Right ventricle myocardium superior (tissue), 1 donor: ENCODE measurements at places on chromosomes 12 and 14. TPM values are rescaled to one million over a fixed set of nuclear protein-coding genes. Genes with fewer than 3 reads are reported as not detected.

- DNase-seq, result no peak
These were observed 96.1 kb upstream of the ANO4 start for GRCh38 chr12:100698518-100698917.

- no peak for DNase-seq
These were observed 68.9 kb downstream of the EML1 start for GRCh38 chr14:99862136-99862535.

Gene ADAM21
- total RNA-seq, result 0.48 TPM

DNA sequence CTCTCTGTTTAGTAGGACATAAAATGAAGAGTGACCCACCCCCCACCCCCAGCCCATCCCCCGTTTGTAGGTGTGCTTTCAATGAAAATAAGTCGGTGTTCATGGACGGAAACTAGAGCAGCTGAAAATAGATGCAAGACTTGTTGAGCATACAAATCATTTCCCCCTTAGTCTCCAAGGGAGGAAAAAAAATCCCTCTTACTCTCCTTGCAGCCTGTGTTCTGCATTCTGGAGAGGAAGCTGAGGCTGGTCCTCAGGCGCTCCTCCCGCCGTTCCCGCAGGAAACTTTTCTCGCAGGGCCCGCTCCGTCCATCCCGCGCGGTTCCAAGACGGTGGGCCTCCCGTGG lies 259.0 kb upstream of the E2F7 start:
- no peak for DNase-seq

DNA sequence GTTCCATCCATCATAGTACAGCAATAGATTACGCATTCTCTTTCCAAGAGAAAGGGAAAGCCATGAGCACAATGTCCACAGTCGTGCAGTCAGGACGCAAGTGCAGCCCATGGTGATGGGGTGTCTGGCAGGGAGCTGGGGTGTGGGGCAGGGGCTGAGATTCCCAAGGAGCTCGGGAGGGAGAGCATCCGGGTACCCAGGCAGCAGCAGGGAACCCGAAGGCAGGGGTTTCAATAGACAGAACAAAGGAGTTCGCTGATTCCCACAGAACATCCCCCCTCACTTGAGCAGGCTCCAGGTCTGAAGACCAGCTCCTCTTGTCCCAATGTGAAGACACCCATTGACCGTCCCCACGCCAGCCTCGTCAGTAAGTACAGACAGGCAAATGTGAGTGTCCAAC lies 13.5 kb downstream of the ANHX start:
- no peak for DNase-seq

DNA sequence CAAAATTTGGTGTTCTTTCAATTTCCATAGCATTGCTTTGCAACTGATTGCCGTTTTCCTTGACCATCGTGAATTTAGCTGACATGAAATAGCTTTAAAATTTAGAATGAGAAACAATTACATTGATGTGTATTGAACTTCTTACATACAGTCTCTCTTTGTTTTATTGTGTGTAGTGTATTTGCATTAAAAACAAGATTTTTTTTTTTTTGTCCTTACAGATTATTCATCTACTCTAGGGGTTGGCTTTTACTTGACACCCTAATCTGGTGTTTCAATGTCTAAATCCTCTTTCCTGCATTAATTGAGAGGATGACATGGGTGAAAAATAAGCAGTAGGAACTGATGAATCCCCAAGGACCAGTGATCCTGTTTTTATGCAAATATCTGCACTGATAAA lies 20.6 kb downstream of the LIN52 start:
- DNase-seq, result no peak

GRCh38 chr14:68663385-68664076 lies 129.3 kb downstream of the ZFP36L1 start:
- no peak for DNase-seq

Gene KCNH3
- total RNA-seq, result 0.16 TPM

- DNase-seq, result no peak
These were observed 113.0 kb downstream of the GLT1D1 start for GRCh38 chr12:128966203-128966810.

DNA sequence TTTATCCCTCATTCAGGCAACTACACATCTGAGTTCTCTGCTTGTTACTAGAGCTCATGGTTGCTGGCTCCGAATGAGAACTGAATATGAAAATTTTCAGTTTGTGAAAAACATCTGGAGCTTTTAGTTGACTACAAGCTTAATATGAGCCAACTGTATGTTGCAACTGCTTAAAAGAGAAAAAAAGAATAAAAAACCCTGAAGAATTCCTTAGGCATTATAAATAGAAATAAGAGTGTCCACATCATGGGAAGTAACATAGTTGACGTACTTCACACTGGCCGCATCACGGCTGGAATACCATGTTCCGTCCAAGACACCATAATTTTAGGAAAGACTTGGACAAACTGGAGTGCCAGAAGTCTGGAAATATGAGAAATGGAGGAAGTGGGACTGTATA lies 57.9 kb downstream of the PDE3A start:
- DNase-seq, result peak; percentile 58

GRCh38 chr12:77152623-77153193 lies 87.3 kb upstream of the E2F7 start:
- DNase-seq, result no peak

DNA sequence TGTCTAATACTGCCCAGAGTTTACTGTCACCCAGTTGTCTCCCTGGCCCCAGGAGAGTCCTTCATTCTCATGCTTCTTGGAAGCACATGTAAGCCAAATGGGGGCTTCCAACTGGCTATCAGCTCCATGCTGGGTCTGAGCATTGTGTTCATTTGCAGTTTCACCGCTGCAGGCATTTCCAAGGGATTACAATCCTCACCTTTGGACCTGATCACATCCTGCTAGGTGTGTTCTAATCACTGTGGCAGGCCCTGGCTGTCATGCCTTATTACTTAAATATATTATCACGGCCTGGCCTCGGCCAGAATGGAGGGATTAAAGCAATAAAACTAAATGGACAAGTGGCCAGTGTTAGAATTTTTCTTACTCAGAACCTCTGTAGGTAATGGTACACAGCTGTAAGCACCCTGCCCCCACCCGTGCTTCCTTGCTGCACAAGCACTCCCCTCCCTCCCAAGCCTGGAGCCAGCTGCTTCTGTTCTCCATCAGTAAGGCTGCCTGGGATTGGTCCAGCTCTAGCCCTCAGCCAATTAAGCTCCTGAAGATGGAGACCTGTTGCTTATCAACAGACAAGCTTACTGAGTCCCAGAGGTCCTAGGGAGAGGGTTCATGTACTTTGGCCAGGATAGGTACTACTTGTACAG lies 175.9 kb upstream of the RBM19 start:
- no peak for DNase-seq

Gene NINJ2
- total RNA-seq, result 12.6 TPM

DNA sequence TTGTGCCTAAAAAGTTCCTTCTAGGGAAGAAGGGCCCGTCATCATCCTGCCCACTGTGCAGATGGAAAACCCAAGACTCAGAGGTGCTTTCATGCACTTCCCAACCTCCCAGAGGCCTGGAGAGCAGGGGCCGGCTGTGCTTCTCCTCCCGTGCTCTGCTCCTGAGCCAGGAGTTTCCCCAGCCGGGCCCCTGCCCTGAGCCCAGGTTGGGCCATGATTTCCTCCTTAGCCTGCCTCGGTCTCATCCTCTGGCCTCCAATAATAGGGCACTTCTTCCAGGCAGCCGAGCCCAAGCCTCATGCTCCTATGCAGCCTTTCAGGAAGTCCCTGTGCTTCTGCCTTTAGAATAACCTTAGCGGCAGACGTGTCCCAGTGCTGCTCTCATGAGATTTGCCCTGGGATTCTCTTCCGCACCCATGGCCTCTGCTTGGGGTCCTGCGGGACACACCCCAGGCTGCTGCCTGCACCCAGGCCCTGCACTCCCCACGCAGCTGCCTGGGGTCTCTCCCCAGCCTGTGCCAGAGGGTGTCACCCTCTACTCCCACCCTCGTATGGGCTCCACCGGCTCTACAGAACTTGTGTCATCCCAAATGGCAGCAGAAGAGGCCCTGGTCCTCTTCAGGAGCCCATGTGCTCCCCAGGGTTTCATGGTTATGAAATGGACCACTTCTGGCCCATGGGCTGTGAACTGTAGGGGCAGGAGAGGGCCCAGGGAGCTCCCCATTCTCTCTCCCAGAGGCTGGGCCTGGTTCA lies 359.3 kb downstream of the ADGRD1 start:
- no peak for DNase-seq

DNA sequence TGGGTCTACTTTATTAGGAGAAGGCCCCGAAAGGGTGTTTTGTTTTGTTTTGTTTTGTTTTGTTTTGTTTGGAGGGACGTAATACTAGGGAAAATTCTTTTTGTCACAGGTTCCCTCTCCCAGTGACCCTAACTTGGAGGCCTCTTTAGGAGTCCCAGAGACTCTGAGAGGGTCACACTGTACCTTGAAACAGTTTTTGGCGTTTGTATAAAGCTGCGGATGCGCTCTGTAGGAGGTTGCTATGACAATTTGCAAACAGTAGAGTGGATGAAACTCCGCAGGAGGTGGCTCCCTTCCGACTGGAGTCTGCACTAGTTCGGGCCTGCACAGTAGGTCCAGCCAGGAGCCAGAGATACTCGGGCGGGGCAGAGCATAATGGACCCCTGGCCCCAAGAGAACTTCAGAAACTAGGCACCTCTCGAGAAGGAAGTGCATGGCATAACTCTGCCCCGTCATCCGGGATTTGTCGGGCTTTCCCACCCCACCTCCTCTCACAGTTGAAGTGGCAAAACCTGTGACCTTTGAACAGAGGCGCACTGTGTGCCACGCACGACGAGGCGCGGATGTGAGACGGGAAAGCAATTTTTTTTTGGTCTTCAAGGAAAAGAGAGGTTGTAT lies 1.3 kb upstream of the DYRK2 start:
- DNase-seq, result peak; percentile 53

Gene CLEC1A
- 2.5 TPM for total RNA-seq

Gene IKBIP
- 3.3 TPM for total RNA-seq

Gene OVCH1
- not detected for total RNA-seq

DNA sequence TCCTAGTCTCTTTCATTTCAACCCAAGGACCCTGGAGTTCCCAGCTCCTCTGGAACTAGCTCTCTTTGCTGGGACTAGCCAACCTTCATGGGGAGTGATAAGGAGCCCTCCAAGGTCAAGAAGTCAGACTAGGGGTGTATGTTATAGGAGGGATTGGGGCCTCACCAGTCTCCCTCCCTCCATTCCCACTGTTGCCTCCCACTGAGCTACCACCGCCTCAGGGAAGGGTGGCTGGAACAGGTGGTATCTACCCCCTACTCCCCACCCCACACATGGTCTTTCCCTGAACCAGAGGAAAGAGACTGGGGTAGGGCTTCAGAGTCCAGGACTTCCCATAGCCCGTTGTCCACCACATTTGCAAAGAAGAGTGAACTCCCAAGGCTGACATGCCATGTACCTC lies 2.4 kb downstream of the ERBB3 start:
- DNase-seq, result no peak

DNA sequence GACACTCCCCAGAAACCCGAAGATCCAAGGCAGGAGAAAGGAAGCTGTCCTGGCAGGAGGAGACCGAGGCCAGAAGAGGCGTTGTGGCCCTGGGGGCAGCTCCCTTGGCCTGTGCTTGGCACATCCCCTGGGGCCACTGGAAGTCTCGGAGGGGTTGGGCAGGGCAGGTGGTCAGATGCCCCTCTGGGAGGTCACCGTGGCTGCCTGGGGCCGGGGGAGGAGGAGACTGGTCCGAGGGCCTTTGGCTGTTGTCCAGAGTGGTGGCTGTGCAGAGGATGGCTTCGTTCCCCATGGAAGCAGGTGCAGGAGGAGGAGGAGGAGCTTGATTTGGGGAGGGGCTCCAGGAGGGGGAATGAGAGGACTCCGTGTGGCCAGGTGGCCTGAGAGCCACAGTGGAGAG lies 3.3 kb upstream of the NUDT14 start:
- DNase-seq, result no peak

Gene HOXC12
- total RNA-seq, result not detected

Gene KRT77
- not detected for total RNA-seq

DNA sequence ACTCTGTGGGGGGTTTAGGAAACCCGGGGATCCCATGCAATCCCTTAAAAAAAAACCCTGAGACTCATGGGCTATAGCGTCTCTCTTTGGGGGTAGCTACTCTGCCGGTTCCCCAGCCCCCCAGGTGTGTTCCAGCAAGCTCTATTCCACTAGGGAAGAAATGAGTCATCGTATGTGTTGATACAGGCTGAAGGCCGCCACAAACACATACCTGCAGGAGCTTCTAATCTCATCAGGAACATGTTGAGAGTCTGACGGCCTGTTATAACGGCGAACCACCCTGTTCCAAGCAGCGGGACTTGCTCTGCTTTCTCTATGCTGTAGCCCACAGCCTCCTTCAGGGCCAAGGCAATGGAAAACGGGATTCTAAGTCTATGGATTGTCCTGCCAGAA lies 977 bp upstream of the KRT5 start:
- DNase-seq, result no peak

Gene RBP5
- 0.46 TPM for total RNA-seq

DNA sequence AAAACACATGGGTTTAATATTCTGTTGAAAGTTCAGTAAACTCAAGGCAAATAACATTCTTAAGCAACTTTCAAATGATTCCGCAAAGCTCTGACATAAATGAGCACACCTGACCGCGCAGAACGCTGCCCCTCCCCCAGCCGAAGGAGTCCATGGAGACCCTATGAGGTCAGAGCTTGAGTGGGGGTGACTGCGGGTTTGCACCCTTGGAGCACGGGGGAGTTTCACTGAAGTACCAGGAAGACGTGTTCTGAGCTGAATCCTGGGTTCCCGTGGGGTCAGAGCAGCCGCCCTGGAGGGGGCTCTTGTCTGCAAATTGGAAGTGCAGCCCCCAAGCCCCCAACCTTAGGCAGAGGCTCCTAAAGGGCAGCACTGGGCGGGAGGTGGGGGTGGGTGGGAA lies 324.1 kb upstream of the SFSWAP start:
- DNase-seq, result no peak

Gene ALX1
- total RNA-seq, result not detected

Gene RASSF9
- 4.5 TPM for total RNA-seq

- DNase-seq, result no peak
These were observed 24.4 kb downstream of the PITPNM2 start for GRCh38 chr12:123126294-123127181.

DNA sequence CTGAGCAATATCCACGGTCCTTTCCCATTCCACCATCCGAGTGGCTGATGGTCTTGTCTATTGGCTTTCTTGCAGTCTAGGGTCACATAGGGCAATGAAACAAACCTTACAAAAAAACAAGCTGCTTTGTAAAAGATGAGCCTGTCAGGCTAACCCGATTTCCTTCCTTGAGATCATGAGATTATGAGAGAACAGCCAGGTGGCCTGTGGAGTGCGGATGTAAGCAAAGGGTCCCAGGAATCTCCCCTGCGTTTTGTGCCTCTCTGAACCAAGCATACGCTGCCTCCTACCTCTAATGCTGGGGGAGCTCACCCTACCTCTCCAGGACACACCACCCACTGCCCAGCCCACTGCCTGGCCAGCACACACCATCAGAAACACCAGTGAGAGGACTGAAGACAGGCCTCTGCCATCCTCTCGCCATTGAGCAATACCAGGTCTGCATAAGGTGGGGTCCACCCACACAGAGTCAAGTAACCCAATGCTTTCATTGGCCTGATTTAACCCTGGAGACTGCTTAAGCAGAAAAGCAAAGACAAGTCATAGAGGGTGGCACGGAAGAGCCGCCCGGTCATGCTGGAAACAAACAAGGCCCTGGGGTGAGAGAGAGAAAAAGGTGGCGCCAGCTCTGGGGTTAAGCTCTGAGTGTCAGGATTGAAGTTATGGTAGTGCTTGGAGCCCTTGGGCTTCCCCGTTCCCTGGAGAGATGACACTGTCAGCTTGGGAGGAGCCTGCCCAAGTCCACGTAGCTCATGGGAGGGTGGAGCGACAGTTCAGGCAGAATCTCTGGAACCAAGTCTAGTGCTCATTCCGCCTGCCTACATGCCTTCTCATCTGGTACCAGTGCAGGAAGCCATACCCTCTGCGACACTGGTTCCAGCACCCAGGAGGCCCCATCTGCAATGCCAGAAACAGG lies 46.6 kb downstream of the CALM1 start:
- no peak for DNase-seq

- DNase-seq, result no peak
These were observed 153.0 kb downstream of the PHETA1 start for GRCh38 chr12:111215881-111216280.
